Stimulated activated CD8-positive, alpha-beta memory T cell treated with anti-CD3 and anti-CD28 coated beads, Interleukin-4, amount 100 ng/mL, for 4 hours (primary cell): ENCODE measurements at places on chromosomes 3 and 15.

- no peak for DNase-seq
Observed at GRCh38 chr15:48020166-48020565, 100.6 kb upstream of the SLC24A5 start.

DNA sequence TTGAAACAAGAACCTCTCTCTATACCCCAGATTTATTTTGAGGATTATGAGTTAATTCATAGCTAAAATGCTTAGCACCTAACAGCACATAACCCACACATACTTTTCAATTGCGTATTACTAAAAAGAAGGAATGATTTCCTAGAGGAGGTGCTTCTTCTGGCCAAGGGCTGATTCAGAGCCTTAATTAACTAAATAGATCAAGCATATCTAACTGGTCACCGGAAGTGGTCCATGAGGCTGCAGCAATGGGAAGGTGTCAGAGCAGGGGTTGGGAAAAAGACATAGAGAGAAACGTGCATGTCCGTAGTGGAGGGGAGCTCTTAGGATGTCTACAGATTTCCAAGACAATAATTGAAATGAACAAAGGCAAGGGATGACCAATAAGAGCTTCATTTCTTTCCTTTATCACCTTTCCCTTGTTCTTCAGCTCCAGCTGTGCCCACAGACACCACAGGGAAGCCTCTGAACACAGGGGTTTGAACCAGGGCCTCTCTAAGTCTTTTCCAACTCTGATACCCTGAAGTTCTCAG lies 467 bp downstream of the HGD start:
- DNase-seq = no peak

DNA sequence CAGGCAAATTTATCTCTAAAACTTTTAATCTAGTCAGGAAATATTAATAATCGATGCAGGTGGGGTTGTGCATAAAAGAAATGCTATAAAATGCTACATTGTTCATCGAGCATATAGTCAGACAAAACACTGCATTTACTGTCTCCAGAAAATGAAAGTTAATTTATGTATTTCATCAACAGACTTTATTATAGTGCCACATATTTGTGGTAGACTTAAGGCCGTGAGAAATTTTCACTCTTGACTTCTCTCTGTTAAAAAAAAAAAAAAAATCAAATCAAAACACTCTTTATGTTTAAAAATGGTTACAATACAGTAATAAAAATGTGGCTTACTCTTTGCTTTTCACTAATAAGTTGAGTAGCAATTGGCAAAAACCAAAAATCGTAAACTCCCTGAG lies 67.4 kb downstream of the RBMS3 start:
- DNase-seq = no peak

DNA sequence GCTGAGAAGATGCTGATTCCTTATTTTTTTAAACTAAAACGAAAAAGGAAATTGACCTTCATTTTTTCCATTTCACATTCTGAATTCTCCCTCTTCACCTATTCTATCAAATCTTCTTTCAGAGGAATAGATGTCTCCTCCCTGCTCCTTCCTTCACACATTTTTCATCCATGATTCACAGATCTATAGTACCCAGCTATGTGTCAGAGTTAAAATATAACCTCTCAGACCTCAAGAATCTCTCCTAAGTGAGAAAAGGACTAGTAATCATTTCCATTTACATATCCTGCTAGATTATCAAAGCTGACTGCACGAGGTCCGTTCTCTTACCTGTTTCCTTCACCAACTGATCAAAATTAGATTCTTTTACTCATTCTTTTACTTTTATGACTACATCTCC lies 1297.6 kb upstream of the ALCAM start:
- no peak for DNase-seq

- DNase-seq = no peak
Observed at GRCh38 chr3:84209474-84209873, 749.3 kb upstream of the CADM2 start.

- no peak for DNase-seq
Observed at GRCh38 chr3:195407531-195408409, 35.0 kb downstream of the ACAP2 start.
